ENCODE measurements at places on chromosomes 7 and 10.

- no peak for DNase-seq
These were observed 29.3 kb upstream of the VAX1 start for GRCh38 chr10:117167346-117167788.

DNA sequence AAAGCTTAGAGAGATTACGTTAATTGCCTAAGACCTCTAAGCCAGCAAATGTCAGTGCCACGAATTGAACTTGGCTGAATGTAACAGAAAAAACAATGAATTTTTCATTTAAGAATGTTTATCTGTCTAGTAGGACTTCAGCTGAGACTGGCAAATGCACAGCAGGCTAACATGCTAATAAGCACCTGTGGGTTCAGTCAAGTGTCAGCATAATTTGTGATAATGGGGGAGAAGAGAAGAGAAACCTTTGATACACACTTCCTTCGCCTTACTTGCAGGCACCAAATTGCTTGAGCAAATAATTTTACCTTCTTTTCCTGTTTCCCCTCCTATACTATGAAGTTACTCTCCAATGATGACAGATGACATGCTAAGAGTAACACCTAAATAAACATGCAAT lies 1136.5 kb upstream of the SORCS1 start:
- no peak for DNase-seq

DNA sequence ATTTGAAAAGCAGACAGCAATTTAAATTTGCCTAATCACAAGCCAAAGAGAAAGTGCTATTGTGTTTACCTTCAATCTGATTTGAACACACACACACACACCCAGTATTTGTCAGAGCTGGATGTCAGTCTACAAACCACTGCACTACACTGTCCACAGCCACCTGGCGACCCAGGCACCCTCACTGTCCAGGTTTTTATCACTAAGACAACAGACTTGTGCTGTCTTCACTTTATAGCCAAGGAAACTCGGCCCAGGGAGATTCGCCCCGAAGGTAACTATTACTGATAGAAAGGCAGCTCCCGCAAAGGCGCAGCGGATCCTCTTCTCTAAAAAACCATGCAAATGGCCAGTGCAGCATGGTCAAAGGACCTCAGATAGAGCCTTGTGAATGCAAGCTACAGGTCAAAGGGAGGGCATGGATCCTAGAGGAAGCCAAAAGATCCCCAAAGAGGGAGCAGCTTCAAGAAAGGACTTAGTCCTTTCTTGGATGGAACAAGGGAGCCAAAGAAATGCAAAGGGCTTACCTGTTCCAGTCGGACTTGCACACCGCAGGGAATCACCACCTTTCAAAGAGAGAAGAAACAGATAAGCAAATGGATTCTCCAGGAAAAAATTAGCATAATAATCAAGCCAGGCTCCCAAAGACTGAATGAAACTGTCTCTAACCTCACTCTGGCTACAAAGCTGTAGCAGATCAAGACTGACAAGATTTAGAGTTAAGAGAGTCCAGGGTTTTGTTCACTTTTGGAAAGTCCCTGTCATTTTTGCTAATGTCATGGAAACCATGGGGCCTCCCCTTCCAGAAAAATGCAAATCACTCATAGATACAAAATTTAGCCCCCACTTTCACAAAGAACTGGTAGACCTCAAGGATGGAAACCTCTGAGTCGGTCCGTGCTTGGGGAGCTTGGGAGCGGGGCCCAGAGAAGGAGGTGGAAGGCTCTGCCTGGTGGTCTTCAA lies 101.1 kb downstream of the TNS3 start:
- no peak for DNase-seq

DNA sequence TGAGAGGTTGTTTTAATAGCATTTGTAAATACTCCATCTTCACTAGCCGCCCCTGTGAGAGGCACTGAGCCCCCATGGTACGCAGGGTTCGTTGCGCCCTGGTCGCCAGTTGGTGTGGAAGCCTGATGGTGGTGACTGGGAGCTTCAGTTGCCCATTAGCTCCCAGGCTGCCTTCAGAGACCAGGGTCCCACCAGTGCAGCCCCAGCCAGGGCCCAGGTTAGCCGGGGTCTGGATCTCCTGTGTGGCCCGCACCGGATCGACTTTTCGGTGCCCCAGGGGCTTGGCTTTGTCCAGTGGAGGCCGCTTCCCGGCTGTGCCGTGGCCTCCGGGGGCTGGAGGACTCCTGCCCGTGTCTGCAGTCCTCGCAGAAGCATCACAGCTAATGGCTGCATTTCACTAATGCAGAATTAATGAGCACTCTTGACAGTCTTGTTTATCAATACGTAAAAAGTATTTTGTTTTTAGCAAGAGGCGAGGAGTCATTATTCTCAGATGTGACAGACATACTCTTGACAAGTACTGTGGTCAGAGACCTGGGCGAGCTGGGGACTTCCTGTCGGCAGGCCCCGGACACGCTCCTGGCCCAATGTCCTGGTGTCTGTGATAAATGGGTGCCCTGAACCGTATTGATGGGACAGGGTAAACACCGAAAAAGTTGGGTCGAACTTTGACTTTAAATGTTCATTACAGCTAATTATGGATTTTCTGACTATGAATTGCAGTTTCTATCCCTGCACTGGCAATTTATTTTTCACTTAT lies 99.8 kb downstream of the NKX6-2 start:
- no peak for DNase-seq

GRCh38 chr7:38222481-38223096 lies 44.5 kb downstream of the STARD3NL start:
- no peak for DNase-seq

DNA sequence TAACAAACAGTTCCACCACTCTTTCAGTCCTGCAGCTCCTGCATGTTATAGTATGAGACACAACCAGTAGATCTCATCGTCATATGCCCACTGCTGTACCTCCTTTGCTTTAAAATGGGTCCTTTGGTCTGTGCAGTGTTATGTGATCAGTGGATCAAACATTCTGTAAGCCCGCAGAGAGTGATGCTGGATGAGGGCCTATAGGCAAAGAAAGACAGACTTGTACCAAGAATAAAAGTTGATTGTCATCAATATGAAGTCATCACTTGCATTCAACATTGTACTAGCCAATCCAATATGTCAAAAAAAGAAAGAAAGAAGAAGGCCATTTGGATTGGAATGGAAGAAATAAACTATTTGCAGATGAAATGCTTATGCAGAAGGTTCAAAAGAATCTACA lies 79.8 kb upstream of the PHYHIPL start:
- no peak for DNase-seq

GRCh38 chr7:155136619-155137243 lies 66.6 kb downstream of the HTR5A start:
- DNase-seq, result no peak

DNA sequence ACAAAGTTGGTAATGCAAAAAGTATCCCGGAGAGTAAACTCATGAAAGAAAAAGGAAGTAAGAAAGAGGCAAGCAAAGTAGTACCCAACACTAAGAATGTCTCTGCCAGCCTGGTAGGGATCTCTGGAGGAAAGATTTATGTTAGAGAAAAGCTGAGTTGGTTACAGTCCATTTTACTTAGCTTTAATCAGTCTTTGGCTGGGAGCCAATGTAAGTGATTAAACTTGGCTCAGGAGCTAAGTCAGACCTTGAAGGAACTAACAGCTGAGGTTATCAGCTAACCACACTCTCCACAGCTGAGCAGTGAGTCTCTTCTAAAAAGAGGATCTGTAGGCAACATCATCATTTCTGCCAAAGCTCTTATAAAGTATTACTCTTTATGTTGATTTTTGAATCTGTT lies 148.0 kb downstream of the ANKRD7 start:
- no peak for DNase-seq

GRCh38 chr10:8835453-8836167 lies 781.1 kb downstream of the GATA3 start:
- no peak for DNase-seq

- DNase-seq, result no peak
These were observed 76.1 kb upstream of the LYZL2 start for GRCh38 chr10:30705625-30706149.

GRCh38 chr7:94031865-94032264 lies 27.7 kb upstream of the BET1 start:
- no peak for DNase-seq

DNA sequence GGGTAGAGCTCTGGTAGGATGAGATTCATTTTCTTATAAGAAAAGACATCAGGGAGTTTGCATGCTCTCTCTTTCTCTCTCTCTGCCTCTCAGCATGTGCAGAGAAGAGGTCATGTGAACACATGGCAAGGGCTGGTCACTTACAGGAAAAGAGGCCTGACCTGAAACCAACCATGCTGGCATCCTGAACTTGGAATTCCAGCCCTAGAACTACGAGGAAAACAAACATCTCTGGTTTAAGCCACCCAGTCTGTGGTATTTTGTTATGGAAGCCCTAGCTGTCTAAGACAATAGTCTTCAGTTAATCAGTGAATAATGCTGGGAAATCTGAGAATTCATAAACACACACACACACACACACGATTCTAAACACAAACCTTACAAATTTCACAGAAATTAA lies 1104.2 kb upstream of the LRRN3 start:
- no peak for DNase-seq

GRCh38 chr10:60911216-60911615 lies 32.8 kb downstream of the RHOBTB1 start:
- no peak for DNase-seq

DNA sequence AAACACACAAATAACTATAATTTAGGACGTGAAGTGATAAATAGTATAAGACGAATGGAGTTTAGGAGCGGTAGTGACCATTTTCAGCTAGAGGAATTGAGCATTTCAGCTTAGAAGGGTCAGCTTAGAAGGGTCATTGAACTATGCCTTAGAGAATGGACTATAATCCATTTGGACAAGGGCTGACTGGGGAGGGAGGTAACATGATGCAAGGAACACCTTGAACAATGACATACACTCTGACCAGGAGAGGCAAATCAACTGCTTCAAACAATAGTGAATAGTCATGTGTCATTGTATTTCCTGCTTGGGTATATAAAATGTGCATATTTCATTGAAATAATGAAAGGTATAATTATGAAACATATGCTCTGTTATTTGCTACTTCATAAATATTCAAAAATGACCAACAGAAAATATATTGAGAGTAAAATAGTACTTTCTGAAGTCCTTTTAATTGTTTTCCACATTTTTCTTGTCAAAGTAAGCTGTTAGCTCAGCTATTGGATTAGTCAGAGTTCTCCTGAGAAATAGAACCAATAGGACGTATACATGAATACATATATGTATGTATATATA lies 40.5 kb upstream of the WASL start:
- DNase-seq, result no peak

- DNase-seq, result no peak
These were observed at the start of gene KNDC1 for GRCh38 chr10:133159950-133160825. KNDC1 (plus strand) TSS chr10:133160219; CDS start chr10:133160468, 249 bp downstream.

DNA sequence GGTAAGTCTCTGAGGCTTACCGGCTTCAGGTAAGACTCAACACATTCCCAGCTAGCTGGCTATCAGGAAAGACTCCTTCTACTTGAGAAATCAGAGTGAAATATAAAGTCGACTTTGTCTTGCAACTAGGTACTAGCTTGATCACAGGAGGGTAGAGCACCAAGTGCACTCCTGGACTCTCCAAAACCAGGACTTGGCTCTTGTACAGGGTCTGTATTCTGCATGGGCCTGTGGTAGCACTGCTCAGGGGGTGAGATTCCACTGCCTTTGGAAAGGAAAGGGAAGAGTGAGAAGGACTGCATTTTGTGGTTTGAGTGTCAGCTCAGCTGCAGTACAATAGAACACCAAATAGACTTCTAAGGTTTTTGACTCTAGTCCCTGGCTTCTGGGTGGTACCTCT lies 19.4 kb downstream of the CYP2C8 start:
- no peak for DNase-seq

DNA sequence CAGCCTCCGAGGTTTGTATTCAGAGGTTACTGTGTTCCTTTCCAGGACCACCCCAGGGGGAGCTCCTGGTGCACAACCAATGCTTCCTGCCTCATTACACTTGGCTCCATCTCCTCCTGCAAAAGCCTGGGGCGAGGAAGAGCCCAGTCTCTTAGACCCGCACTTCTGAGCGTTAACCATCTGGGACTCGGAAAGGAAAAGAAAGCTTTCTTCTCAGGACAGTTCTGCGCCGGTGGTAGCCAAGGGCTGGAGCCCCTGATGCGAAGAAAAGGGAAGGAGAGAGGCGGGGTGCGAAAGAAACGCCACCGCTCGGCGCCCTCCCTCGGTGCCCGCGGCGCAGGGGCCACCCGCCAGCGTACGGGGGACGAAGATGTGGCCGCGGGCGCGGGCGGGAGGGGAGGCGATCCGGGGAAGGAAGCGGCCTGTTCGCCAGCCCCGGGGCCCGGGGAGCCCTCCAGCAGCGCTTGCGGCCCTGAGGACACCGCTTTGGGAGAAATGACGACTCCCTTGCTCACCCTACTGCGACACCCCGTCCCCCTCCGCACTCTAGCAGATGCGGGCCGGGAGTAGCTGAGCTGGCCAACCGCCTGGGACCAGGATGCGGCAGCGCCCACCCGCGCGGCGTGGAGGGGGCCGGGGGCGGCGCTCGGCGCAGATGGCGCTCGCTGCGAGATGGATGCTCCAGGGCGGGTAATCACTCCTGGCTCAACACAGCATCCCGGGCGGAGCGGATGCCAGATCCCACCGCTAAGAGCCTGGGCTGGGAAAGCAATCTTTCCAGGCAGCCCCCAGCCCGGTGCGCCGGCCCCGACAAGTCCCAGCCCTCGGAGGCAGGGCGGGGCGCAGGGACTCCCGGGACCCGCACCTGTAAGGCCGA lies 1.3 kb downstream of the NRCAM start:
- DNase-seq, result no peak

GRCh38 chr7:568031-568951 lies 48.6 kb upstream of the PDGFA start:
- no peak for DNase-seq

DNA sequence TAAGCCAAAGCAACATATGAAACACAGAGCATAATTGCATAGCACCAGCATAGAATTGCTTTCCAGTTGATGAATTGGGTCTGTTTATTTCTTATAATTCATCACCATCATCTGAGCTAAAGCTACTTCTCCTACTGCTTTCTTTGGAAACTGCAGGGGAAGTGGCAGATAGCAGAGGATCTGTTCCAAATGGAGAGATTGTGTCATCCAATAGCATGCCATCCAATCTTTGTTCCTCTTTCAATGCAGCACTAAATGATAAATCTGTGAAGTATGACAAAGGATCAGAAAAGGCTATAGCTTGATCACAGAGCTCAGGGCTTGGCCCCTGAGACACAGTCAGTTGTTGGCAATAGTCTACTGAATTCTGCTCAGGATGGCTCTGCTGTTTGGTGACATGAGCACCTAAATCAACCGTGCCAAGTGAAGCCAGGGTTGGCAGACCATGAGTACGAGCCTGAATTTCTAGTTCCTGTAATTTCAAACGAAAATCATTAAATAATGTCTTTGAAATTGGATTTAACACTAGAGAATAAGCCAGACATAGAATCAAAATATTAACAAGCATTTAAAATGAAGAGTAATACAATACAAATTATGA lies 90.0 kb downstream of the TFEC start:
- no peak for DNase-seq

GRCh38 chr7:79055722-79056415 lies 397.6 kb downstream of the MAGI2 start:
- no peak for DNase-seq

GRCh38 chr7:99221866-99222265 lies 14.0 kb upstream of the KPNA7 start:
- DNase-seq, result no peak

Data from CD4-positive, alpha-beta T cell treated with Interferon gamma for 1 hour (primary cell).